ENCODE measurements at places on chromosomes 5 and 9.

GRCh38 chr9:107161338-107161737 lies 121.7 kb upstream of the RAD23B start:
- no peak for DNase-seq

- DNase-seq = no peak
Measured at GRCh38 chr5:72206994-72207393, 99.7 kb downstream of the MAP1B start.

DNA sequence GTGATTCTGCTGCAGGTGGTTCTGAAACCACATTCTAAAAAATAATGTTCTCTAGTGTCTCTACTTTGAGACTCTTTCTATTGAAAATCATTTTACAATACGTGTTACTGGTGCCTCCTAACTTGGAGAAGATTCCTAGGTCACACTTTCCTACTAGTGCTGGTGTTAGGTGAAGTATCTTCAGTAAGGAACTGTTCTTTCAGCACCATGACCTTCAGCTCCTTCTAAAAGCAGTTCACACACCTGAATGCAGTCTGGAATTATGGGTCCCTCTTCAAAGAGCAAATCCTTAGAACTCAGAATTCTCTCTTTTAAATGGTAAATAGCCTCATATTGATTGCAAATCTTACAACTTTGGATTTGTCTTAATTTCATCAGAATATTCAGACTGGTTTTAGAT lies 10.6 kb upstream of the DPYSL3 start:
- DNase-seq = no peak

DNA sequence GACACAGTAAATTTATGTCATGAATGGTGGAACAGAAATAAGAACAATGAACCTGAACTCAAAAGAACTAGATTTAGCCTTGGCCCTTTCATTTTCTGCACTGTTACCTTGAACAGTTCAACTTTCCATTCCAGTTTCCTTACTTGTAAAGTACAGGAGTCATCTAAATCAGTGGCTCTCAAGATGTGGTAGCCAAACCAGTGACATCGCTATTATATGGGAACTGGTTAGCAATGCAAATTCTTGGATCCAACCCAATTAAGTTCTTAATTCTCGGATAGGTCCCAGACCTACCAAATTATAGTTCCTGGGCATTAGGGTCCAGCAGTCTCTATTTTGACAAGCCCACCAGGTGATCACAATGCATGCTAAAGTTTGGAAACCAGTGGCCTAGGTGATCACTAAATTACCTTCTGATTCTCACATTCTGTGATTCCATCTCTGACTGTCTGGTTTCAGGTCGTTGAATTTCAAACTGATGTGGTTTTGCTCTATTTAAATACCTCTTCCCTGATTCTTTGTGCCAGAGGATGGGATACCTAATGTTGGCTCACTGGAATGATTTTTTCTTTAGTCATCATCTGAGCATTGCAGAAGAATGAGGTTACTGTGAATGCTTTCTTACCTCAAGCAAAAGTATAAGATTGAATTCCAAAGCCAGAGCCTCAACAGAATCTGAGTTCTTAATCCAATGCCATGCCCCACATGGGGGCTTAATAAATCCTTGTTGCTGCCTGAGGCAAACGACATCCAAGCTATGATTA lies 253.8 kb downstream of the ENC1 start:
- no peak for DNase-seq

DNA sequence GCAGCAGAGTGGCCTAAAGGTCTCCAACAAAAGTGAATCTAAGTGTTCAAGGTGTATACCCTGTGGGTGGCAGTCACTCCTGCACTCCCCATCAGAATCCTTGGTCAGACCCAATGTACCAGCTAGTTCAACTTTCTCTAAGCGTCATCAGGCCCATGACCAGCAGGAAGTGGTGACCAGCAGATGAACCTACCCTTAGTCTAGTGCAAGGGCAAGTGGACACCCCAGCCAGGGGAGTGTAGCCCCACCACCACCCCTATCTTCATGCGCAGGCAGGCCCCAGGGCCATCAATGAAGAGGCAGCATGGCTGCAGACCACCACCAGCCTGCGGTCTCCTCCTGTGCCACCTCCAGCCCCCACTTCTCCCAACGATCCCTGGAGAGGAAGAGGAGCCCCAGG lies 213.1 kb downstream of the AGTPBP1 start:
- DNase-seq = no peak

DNA sequence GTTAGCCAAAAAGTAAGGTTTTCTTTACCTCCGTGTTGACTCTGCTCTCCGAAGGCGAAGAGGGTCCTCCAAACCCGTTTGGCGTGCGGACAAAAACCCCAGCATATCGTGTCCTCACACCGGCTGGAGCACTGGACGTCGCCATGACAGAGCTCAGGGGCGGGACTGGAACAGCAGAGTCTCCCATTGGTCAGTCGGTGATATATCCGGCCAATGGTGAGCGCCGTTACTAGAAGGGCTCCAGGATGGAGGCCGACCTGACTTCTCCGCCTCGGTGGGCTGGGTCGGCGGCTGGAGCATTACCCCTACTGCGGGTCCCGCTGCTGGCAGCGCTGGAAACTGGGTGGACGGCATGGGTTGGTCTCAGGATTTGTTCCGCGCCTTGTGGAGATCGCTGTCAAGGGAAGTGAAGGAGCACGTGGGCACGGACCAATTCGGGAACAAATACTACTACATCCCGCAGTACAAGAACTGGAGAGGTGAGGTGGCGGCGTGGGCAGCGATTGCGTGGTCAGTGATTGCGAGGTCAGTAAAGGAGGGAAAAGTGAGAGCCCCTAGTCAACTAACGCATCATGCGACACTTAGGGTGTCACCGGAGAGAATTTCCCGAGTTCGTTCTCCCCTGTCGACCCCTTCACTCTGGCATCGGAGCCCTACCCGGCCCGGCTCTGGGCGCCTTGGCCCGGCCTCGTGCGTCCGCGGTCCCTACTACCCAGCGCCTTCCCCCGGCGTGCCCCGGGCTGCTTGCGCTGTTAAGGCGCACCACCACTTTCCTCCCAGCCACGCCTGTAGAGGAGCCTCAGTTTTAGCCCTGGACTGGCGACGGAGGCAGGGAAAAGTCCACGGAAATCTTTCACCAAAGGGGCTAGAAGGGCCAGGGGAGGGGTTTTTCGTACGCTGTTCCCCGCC lies at the start of the genes ERCC8 and NDUFAF2:
ERCC8 (minus strand) TSS at position 167 of the 909 bp plus-strand sequence; CDS start at position 105, 62 bp downstream.
NDUFAF2 (plus strand) TSS at position 302 of the 909 bp plus-strand sequence; CDS start at position 353, 51 bp downstream.
- peak; percentile 66 for DNase-seq

DNA sequence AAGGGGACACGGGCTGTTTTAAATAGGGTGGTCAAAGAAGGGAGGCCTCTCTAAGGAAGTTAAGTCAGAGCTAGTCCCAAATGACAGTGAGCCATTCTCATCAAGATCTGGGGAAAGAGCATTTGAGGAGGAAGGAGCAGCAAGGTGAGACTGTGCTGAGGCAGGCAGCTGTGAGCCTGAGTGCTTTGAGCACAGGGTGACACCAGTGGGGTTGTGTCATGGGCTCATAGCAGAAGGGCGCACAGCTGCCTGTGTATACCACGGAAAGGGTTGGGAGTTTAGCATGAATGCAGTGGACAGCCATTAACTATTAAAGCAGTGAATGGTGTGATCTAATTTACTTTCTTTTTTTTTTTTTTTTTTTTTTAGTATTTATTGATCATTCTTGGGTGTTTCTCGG lies 19.2 kb downstream of the DMRT1 start:
- no peak for DNase-seq

DNA sequence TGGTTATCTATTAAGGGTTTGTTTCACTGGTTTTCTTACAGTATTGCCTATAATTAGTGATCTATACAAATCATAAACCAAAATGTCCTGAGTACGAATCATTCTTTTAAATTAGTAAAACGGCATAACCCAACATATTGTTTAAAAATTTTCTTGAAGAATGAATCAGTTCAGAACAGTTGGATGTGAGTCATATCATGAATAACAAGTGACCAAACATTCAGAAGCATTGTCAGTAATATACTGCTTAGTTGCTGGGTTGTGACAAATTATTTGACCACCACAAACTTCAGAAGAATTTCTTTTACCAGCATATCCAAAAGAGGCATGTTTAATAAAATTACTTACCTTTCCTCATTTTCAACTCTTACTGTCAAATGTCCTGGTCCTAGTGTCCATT lies 111.2 kb downstream of the UNC13B start:
- no peak for DNase-seq

DNA sequence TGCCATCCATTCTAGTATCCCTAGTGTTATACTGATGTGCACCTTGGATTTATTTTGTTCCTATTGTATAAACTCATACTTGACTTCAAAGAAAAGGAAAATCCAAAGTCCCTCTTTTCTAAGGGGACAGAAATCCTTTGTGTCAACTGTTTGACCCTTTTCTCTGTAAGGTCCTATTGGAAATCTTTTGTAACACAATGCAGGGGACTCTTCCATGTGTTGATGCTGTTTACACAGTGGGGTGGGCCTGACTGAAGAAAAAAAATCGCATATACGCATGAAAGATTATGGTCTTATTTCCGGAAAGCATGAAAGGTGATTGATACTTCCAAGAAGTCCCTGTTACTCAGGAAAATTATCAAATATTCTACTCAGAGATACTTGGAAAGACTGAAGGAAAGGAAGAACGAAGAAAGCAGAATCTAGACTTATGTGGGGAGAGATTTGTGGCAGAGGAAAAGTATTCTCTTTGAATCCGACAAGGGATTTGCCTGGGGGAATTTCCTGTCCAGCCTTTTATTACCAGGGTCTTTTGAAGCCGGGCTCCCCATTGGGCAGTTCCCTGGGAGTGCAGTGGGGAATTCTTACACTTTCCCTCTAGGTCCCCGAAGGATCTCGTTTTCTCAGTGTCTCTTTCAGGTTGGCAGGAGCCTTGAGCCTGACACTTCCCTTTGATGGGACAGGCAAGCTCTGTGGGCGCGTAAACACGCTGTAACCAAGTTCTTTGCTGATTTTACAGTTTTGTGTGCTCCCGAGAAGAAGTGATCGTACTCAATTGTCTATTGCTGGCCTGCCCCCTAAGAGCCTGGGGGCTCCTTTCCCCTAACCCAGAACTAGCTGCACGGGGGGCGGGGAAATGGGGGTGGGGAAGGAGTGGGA lies 779 bp upstream of the VCAN start:
- DNase-seq = no peak

DNA sequence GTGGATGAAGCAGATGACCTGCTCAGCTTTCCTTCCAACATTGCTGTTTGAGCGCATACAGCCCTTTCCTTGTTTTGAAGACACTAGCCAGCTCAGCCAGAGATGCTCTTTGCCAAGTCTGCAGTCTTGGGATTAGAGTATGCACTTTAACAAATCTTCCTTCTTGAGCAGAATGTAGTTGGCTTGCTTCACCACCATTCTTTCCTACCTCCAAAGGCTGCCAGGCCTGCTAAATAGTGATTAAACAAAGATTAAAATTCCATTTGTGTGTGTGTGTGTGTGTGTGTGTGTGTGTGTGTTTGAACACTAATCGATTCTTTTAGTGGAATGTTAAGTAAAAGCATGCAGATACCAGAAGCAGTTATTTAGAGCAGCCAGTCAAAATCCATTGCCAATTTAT lies 97.6 kb downstream of the GALNT10 start:
- DNase-seq = no peak

- no peak for DNase-seq
Measured at GRCh38 chr9:1222511-1222910, 172.4 kb downstream of the DMRT2 start.

DNA sequence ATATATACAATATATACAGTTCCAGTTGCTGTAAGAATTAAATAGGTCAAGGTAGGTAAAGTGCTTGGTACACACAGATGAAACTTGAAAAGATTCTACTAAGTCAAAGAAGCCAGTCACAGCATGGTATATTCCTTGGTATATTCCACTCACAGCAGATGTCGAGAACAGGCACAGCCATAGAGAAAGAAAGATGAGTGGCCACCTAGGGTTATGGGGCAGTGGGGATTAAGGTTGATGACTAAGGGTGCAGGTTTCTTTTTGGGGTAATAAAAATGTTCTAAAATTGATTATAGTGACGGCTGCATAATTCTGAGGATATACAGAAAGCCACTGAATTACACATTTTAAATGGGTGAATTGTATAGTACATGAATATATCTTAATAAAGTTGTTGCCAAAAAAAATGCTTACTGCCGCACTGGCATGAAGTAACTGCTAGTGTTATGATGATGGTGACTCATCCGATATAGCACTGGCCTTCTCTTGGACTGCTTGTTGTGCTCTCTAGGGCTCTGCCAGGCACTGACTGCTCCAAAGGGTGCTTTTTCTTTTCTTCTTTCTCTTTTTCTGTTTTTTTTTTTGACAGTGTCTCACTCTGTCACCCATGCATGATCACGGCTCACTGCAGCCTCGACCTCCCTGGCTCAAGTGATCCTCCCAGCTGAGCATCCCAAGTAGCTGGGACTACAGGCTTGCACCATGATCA lies 23.5 kb downstream of the TBC1D2 start:
- DNase-seq = no peak

- no peak for DNase-seq
Measured at GRCh38 chr5:68196876-68197275, 18.7 kb upstream of the PIK3R1 start.

DNA sequence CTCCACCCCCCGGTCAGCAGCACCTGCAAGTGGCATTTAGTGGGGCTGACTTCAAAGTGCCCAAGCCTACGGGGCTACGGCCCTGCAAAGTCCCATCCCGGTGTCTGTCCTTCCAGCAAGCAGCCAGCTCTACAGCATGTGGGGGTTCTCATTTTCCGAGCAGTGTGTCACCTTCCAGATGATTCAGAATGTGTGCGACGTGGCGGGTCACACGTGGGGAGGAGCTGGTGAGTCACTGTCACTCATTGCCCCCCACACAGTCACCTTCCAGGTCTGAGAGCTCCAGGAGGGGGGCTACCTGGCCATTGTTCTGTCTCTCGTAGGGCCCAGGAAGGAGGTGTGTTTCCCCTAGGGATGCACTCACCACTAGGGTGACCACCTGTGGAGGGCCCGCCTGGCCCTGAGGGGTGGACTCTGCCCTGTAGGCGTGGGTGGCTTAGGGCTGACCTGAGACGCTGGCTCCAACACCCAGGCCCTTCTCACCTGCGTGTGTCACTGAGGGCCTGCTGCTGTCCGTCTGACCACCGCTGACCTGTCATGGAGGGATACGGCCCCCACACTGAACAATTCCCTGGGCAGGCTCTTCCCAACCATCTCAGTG lies 70.2 kb downstream of the SEMA4D start:
- no peak for DNase-seq

- DNase-seq = no peak
Measured at GRCh38 chr5:179609834-179610108, 13.7 kb downstream of the HNRNPH1 start.

GRCh38 chr9:28082671-28083070 lies 509.4 kb upstream of the C9orf72 start:
- no peak for DNase-seq
